ENCODE measurements at places on chromosomes 1 and 21.

DNA sequence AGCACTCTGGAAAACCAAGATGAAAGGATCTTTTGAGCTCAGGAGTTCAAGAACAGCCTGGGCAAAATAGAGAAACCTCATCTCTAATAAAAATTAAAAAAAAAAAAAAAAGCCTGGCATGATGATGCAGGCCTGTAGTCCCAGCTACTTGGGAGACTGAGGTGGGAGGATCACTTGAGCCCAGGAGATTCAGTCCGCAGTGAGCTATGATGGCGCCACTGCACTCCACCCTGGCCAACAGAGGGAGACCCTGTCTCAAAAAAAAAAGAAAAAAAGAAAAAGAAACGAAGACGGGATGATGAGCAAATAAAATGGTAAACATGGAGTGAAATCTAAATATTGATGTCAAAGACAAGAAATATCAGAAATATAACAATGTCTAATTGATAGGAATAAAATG is 31.6 kb downstream of the ATP2B4 start:
- DNase-seq, result no peak

DNA sequence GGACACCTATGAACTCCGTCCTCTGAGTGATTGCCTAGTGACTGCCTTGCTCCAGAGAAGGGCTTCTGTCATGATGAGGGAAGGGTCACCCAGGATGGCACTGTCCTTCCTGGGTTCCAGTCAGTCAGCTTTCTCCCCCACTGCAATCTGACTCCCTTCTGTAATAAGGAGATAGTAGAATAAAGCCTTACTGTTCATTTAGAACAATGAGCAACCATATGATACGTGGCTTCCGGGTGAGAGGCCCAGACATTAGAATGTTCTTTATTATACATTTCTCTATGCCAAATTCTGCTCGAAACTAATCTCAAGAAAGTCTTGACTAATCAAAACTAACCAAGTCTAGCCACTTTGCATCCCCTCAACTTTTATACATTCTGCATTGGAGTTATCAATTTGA is 8.5 kb upstream of the MTMR11 start:
- DNase-seq, result no peak

DNA sequence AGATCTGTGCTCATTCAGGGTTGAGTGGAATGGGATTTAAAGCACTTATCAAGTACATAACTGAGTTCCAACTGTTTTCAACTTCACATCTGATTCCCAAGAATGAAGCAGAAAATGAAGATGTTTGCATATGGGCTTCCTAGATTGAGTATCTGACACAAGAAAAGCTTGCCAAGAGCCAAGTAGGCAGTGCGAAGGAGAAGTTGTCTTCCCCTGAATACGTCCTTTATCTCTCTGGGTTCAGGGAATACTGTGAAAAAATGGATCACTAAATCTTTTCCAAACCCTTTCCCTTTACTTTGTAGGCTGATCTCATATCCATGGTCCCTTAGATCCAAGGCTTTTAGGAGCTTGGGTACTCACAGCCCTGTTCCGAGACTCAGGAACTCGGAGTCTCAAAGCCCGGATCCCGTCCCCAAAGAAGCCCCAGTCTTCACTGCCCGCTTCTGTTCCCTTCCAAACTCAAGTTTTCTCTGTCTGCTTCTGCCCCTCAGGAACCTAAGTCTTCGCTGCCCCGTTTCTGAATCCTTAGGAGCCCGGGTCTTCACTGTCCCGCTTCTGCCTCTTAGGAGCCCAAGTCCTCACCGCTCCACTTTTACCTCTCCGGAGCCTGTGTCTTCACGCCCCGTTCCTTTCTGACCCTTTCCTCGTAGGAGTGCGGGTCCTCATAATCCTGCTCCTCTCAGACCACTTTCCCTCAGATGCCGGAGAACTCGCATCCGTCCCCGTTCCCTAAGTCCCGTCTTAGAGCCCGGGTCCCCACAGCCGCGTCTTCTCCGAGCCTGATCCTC is 616 bp downstream of the TAF12 start:
- no peak for DNase-seq

GRCh38 chr1:147252540-147252939 is 10.1 kb downstream of the CHD1L start:
- DNase-seq, result no peak

DNA sequence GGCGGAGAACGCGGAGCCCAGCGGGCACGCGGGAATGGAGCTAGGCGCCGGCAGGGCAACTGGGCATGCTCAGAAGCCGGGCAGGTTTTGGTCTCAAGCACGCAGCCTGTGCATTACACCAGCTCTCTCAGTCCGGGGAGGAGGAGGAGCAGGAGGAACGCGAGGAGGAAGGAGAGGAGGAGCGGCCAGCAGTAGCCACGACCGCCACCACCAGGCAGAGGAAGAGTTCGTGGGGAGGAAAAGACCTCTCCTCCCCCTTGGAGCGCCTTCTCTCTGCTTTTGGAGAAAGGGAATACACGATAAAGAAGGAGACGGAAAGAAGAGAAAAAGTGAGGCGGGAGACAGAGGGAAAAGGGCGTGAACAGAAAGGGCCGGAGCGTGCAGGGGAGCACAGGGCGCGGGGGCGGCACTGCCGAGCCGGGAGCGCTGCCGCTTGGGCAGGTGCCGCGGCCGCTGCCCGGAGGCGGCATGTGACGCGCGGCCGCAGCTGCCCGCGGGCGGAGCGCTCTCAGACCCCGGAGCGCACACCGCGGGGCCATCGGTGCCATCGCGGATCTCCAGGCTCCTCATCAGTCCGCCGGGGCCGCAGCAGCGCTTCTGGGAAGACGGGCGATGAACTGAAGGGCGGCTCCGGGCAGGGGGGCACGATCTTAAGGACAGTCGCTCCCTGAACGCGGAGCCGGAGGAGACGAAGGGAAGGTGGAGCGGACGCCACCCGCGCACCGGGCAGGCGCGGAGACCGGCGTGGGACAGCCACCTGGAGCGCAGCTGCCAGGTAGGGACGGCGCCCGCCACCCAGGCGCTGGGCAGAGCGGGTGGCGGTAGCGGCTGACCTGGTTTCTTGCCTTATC is at the start of gene CHRM3:
Gene CHRM3 (plus strand): TSS at position 116 of the 851 bp plus-strand sequence. CDS start 520,884 bp downstream, outside the sequence.
- no peak for DNase-seq

DNA sequence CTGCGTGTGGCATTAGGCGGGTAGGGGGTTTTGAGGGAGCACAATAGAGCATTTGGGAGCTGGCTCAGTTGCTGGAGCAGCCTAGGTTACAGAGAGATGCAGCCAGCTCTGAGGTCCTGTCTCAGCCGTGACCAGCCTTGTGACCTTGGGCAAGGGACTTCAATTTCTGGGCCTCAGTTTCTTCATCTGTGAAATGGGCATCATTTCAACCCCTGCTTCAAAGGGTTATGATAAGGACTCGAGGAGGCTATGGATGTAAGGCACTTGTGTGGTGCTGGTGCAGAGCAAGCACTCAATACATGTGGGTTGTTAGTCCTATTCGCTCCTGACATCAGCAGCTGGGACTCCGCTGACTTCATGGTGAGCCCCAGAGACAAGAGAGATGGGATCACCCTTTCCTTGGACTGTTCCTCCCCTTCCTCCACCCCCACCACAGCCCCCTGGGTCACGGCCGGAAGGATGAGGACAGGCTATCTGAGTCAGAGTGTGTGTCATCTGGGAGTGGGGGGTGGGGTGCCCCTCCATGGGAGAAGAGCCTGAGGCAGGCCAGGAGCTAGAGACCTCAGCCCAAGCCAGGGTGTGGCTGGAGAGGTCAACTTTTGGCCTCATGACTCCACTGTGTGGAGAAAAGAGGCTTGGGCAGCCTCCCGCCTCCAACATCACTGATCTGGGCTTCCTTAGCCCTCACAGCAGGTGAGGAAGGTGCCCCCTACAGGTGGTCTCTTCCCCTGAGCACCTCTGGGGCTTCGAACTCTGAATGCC is 71.4 kb upstream of the ZBTB40 start:
- DNase-seq, result no peak
